ENCODE measurements at places on chromosomes 2 and 18.

- DNase-seq: no peak
These were observed 121.6 kb downstream of the EML6 start for GRCh38 chr2:54845094-54845493.

GRCh38 chr2:210955591-210955990, 399.2 kb downstream of the CPS1 start:
- DNase-seq: no peak

GRCh38 chr2:190628591-190629319, 20.1 kb upstream of the NAB1 start:
- no peak for DNase-seq

DNA sequence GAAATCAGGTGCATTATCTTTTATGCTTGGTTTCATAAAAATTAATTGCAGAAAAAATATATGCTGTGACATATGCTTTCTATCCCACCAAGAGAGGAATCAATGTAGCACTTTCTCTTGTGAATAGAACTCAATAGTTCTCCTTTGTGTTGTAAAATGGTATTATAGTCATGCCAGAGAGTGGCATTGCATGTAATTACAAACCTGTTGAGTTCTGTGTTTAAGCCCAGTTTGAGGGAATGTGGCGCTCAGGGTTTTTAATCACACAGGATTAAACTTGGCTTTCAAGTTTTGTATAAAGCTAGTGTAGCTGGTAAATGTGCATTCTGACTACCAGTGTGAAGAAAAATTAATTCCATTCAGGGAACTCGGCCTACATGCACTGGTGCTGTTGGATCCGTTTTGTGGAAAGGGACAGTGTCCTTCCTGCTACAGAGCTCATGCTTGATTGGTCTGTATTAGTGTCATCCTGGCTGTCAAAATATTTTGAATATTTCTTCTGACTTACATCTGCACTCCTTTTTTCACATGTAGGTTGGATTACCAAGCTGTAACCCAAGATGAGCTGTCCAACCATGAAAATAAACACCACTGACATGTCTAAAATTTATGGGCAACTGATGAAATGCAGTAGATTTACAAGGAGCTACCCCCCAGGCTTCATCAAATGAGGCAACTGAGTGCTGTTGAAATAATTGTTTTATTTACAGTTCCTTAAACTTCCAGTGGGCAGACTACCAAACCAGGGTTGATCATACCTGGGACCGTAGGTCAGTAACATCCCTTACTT, 80.3 kb downstream of the SLC4A3 start:
- no peak for DNase-seq

DNA sequence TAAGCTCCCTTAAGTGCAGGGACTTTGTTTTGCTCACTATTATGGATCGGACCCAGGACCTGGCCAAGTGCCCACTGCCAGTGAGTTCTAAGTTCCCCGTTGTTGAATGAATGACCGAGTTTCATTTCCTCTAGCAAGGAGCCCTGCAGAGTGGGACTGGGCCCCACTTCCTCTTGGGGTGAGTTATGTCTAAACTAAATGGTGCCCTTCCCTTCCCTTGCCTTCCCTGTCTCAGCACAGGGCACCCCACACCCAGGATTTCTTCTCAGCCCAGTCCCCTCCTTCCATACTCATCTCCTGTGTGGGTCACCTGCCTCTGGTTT, 195.3 kb upstream of the HS6ST1 start:
- no peak for DNase-seq

- DNase-seq: no peak
These were observed 87.7 kb downstream of the LYPD6 start for GRCh38 chr2:149418065-149418464.

DNA sequence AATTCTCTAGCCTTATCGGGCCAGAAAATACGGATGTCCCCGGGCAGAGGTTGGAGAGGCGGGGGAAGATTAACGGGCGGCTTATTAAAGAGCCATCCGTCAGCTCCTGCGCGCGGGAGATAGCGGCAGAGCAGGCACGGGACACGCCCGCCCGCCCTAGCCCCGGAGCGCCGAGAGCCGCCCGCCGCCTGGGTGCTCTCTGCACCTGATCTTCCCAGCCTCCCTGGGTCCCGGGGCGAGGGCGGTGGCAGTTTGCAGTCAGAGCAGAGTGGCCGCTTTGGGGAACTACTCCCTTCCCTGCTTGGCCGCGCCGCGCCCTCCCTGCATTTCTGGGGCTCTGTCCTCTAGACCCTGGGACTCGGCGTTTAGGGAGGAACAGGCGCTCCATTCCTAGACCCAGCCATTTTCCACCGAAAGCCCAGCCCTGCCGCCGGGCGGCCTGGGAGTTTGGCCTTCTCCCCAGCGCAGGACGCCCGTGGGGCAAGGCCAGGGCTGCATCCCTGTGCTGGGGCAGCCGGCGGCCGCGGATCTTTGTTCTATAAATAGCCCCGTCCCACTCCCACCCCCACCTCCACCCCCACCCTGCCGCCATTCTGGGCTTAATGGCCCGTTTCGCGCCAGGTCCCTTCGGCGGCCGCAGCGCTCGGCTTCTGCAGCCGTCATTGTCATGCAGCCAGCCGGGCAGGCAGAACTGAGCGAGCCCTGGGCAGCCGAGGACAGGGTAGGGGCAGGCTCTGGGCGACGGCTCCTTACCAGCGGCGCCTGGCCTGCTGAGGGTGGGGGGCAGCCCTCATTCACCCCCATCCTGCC, 6.6 kb downstream of the GAD1 start:
- DNase-seq: no peak

DNA sequence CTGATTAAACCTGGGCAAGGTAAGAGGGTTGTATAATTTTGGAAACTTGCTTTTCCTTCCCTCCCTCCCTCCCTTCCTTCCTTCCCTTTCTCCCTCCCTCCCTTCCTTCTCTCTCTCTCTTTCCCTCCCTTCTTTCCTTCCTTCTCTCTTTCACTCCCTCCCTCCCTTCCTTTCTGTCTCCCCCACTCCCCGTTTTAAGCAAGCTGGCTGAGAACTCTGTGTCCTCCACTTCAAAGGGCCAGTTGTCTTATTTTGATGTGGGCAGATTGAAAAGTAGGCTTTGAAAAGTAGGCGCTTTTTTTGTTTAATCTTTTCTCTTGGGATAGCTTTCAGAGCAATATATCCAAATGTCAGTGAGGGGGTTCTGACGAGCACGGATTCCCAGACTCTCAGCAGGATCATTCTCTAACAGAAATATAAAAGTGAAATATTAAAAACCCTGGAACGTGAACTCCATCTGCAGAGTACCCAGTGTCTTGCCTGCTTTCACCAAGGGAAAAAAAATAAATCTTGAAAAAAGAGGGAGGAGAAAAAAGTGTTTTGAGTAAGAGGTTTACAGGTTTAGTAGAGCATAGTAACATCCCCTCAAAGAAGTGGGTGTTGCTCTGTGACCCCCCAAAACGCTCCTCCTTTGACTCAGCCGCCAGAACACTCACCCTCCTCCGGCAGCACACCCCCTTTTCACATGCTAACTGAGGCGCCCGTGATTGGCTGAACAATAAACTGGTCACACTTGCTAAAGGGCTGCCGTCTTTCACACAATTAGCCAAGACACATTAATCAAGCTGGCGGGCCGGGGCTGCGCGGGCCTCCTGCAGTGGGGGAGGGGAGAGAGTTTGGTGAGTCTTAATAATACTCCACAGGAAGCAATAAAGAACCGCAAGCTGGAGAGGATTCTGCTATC, 52.2 kb downstream of the CDK15 start:
- no peak for DNase-seq

- DNase-seq: no peak
These were observed 9.1 kb downstream of the IDH1 start for GRCh38 chr2:208245746-208246145.

- no peak for DNase-seq
These were observed 24.3 kb upstream of the ID2 start for GRCh38 chr2:8657423-8658062.

GRCh38 chr2:73324126-73324725, 30.9 kb upstream of the EGR4 start:
- DNase-seq: no peak

- DNase-seq: no peak
These were observed 214.2 kb downstream of the ATAD2B start for GRCh38 chr2:23712756-23713151.

DNA sequence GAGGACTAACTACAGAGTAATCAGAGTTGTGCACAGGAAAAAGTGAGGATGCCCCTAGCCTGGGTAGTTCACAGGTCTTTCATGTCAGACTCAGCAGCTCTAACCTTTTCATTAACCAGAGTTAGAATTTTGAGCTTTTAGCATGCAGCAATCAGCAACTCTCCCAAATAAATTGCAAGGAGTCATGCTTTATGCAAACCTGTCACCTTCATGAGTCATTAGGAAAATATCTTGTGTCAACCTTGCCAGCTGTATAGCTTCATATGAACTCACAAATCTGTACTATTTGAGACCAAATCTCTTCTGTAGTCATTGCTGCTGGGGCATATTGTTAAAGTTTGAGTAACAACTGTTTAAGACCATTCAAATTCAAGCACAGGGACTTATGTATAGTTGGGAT, 382.3 kb upstream of the NT5C1B start:
- DNase-seq: no peak

GRCh38 chr2:114192362-114192761, 250.1 kb upstream of the DPP10 start:
- no peak for DNase-seq

DNA sequence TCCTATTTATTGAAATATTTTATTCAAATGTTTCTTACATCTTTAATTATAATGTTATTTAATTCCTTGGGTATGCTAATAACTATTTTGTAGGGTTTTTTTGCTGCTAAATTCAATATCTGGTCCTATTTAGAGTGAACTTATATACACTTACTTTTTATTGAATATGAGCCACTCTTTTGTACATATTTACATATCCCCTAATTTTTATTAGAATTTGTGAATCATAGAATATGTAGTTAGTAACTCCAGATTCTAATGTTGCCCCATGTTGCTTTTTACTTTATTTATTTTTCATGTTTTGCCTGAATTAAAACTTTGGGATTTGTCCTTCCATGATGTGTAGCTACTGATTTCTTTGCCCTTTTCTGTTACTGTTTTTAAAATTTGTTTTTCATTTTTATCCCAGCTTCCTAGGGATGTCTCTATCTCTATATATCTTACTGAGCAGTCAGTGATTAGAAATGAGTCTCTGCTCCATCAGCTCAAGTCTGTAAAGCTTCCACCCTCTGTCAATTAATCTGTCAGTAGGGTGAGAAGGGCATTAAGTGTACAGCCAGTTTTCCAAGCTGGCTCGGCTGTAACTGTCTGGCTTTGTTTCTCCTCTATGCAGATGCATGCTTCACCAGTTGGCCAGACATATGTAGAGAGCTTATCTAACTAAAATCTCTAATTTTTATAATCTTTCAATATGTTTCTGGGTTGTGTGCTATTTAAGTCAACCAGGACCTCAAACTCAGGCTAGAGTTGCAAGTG, 256.9 kb downstream of the CDH19 start:
- DNase-seq: no peak

DNA sequence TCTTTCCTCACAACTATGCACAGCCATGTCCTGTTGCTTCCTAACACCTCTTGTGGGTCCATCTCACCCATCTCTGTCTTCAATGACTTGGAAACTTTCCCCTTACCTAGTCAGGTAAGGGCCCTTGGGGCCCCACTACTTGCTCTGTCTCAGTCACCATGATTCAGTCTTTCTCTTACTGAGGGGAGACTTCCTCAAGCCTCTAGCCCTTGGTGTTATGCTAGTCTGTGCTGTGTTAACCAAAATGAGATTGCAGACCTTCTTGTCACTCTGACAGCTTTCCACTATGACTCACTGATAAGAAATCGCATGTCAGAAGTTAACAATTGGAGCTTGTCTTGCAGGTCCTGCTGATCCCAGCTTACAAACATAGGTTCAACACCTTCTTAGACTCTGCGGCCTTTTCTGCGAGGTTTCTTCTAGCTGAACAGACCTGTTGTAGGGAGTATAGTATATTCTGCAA, 65.3 kb downstream of the WDR75 start:
- no peak for DNase-seq

GRCh38 chr2:144456680-144457079, 63.2 kb downstream of the ZEB2 start:
- DNase-seq: no peak

- DNase-seq: no peak
These were observed 44.5 kb upstream of the DAPL1 start for GRCh38 chr2:158750458-158751125.

- DNase-seq: no peak
These were observed 61.9 kb downstream of the PPP1R1C start for GRCh38 chr2:182047544-182047943.

DNA sequence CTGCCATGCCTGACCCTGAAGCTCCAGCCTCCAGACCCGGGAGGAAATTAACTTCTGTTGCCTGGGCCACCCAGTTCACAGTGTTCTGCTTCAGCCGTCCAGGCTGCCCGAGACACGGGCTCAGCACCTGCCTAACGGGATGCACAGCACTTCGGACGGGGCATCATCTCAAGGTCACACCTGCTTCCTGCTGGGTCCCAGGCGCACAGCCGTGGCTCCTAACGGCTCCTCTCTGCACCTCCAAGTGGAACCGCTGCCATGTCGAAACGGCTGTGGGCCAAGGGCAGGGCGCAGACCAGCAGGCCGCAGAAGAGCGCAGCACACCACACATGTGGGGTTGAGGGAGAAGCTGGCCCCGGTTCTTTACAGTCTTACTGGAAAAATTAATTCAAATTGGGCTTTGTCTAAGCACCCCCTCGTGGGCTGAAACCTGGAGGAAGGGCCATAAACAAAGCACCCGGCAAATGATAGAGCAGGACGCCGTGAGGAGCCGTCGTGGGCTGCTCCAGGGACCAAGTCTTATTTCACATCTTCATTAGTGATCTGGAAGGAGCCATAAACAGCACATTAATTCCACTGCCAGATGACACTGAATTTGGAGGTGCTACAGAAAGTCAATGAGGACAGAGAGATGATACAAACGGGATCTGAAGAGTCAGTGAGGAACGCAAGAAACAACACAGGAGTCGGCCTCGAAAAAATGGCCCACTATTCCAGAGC, 59.6 kb downstream of the EIPR1 start:
- DNase-seq: no peak

DNA sequence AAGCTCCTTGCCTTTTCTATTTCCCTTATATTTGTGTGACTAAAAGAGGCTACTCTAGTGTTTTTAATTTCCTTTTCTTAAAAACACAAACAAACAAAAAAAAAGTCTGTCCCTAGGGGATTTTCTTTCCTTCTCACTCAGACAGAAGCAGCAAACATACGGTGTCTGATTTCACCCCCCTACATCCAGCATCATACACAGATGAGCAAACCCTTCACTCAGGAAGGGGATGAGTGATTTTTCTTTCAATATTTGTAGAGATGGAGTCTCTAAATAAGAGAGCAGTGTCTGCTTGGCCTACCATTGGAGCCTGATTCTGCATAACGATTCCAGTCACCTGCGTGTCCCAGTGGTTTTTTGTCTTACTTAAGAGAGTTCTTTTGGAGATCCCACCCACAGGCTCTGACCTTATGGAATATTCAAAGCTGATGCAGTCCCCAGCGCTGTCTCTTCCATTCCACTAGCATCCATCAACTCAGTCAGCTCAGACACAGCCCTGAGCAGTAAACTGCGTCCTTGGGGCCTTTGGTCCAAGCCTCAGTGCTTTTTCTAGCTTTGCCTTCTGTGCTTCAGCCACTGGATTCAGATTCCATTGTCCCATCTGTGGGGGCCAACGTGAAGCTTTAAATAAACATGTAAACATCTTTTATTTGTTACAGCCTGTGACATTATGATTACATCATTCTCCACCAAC, 52.6 kb upstream of the TPO start:
- DNase-seq: no peak
